ENCODE measurements at places on chromosomes 2 and 18. TPM values are rescaled to one million over a fixed set of nuclear protein-coding genes. Genes with fewer than 3 reads are reported as not detected.

DNA sequence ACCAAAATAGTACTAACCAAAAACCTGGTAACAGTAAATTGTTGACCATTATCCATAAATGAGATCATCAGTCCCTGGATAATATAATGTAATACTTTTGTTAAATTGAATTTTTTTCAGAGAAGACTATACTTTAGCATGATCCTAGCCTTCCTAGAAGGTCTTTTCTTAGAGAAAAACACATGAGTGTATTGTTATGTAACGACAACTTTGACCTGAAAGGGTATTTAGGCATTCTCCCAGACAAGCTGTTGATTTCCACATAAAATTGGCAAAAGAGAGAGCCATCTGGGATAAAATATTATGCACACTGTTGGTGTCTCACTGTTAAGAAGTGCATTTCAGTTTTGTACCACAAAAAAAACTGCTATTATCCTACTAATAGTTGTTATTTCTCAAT, 120.0 kb upstream of the MAPRE2 start:
- no peak for ATAC-seq

GRCh38 chr2:149271575-149271974, 58.8 kb upstream of the LYPD6 start:
- no peak for ATAC-seq

The SPATA3 gene
- total RNA-seq: 0.71 TPM

DNA sequence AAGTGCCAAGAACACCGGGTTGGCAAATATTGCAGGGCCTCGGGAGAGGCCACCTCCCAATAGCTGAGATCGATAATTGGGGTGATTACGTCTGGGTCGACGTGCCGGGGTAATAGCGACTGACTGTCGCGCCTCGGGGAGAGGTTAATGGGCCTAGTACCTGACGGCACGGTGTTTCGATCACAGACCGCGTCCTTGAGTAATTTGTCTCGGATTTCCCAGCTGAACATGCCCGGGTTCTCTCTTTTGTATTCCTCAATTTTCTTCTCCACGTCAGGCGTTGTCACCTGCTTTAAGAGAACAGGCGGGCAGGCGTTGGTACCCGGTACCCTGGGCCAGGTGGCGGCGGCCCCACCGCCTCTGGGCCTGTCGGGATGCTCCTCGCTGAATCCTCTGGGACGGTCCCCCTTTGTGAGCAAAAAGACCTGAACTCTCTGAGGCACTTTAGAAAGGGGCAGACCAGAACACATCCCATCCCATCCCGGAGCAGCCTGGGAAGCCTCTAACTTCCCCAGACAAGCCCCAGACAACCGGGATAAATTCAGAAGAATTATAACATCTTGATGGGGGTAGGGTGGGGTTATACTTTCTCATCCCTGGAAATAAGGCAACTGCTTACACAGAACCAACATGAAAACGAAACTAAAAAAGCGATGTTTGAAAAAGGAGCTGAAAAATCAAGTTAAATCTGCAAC, 3.3 kb downstream of the PAX3 start:
- ATAC-seq: no peak

GRCh38 chr2:197229509-197230443, 80.8 kb downstream of the ANKRD44 start:
- no peak for ATAC-seq

DNA sequence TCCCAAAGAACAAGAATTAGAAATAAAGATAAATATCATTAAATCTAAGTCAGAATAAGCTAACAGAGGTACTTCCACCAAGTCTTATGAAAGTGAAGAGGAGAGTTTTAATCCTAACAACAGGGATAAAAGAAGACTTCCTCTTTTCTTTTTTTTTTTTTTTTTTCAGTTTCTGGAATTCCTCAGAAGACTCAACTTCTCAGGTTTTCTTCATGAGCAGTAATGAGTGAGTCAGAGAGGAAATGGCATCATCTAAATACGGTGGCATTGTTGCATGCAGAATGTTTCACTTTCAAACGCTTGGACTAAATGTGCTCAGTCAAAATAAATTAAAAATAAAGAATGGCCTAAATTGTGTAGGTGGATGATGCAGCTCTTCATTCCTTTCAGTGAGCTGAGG, 45.6 kb upstream of the ARHGAP15 start:
- no peak for ATAC-seq

GRCh38 chr2:127067620-127068350, 39.2 kb downstream of the BIN1 start:
- ATAC-seq: peak; percentile 74
